Fibroblast of skin of right biceps (primary cell): ENCODE measurements at places on chromosomes 2 and 18.

GRCh38 chr2:156465573-156465972 lies 29.4 kb downstream of the GPD2 start:
- no peak for DNase-seq

DNA sequence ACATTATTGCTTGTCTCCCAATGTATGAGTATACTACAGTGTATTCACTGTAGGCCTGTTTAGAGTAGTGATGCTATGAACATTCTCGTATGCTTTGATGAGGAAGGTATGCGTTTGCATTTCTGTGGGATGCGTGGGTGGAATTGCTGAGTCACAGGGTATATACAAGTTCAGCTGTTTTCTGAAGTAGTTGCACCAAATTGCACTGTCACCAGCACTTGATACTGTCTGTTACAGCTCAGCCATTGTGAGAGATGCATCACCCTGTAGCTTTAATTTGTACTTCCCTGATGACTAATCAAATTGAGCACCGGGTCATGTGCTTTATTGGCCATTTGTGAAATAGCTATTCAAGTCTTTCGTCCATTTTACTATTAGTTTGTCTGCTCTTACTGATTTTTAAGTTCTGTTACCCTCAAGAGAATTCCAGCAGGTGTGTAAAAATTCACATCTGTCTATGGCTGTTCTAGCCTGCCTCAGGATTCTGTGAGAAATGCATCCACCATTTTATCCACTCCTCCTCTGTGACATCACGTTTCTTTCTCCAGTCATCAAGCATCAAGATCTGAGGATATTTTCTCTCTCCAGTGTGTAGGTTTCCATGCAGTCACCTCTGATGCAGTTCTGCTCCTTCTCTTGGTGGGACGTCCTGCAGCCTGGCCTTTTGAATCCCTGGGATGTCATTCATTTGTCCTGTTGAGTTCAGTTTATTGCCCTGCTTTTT lies 72.5 kb downstream of the DGKD start:
- peak; percentile 89 for DNase-seq

DNA sequence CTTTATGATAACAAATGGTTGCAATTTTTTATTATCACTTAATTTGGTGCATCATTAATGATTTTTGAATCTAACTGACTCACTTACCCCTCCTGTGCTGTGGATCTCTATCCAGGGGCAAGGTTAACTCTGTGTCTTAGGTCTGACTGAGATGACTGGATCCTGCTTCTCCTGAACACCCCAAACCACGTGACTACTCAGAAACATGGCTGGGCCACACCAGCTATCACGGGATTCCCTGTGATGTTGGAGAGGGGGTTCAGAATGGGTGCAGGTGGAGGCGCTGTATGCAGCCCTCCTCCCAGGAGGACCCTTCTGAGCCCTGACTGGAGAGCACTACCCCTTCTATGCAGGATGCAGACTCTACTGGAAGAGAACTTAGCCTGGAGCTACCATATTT lies 152.4 kb upstream of the CAPN13 start:
- DNase-seq, result no peak

DNA sequence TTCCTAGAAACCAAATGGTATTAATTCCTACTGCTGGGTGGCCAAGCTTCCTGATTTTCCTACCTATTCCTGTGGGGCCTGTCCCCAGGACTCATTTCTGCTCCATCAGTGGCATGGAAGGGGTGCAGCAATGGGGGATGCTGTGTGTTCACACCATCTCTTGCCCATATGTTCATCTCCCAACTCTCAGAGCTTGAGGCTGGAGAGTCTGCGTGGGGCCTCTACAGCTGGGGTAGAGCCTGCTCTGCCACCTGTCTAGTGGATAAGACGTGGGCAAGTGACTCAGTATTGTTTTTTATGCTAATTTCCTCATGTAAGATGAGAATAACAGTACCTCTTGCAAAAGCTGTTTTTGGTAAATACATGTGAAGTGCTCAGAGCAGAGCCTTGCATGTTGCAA lies 149.8 kb downstream of the ACTR3 start:
- DNase-seq, result no peak

GRCh38 chr2:68925295-68925896 lies 27.3 kb downstream of the GKN2 start:
- peak; percentile 28 for DNase-seq

- DNase-seq, result no peak
Observed at GRCh38 chr18:31791817-31792579, 31.3 kb upstream of the SLC25A52 start.
